ENCODE measurements at places on chromosomes 7 and 10. TPM values are rescaled to one million over a fixed set of nuclear protein-coding genes. Genes with fewer than 3 reads are reported as not detected.

The HMX2 gene
- not detected for total RNA-seq

DNA sequence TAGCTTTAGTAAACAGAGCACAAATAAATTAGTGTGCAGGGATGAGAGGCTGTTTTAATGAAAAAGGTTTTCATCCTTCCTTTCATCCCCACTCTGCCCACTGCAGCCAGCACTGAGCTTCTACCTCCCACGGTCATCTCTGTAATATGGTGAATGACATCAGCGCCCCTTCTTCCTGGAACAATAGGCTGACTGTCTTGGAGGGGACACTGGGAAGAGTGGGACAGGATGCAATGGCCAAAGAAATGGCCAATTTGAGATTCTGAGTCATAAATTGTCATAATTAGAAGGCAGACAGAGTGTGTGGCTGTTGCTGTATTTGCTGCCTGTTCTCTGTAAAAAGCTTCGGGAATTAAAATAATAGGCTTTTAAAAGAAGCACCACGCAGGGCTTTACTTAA lies 126.7 kb upstream of the CALN1 start:
- H3K36me3 ChIP-seq: no peaks in the 10 kb centered on the region
- H3K27ac ChIP-seq: no peak overlapping the region

GRCh38 chr10:17076626-17077345 lies 52.8 kb downstream of the CUBN start:
- no peaks in the 10 kb centered on the region for H3K36me3 ChIP-seq
- no peaks in the 10 kb centered on the region for H3K27me3 ChIP-seq
- H3K4me1 ChIP-seq: peaks cover 1% of the 10 kb centered on the region
- no peak overlapping the region for H3K27ac ChIP-seq

The CALHM1 gene
- not detected for total RNA-seq

GRCh38 chr7:126529254-126529653 lies 723.5 kb downstream of the GRM8 start:
- H3K4me1 ChIP-seq: no peaks in the 10 kb centered on the region
- H3K27ac ChIP-seq: no peak overlapping the region
- H3K4me3 ChIP-seq: no peak overlapping the region
- DNase-seq: no peak
- H3K36me3 ChIP-seq: no peaks in the 10 kb centered on the region

All from ovary (tissue), 10 donors.